ENCODE measurements at places on chromosomes 16 and 17.

DNA sequence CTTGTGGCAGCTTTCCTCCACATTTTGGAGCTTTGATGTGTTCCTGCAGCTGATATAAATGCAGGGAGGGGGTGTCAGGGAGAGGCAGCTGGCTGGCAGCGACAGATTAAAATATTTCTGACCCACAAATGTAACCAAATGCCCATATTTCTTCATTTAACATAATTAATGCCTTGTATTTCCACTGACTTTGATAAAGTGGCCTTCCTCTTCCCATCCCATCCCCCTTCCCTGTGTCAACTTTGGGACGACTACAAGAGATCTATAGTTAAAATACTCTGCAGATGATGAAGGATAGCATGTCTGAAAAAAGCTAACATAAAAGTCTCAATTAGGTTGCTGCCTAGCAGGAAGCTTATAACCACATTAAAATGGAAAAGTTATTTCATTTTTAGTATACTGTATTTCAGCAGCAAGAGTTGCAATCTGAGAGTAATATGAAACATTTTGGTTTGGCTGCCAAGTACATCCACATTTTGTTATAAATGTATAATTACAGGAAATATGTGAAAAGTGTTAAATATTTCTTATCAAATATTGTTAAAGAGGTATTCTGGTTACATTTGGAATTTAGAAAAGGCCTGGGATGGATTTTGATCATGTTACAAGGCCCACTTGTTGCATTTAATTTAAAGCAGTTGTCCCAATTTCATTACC is 238.7 kb upstream of the TBX2 start:
- no peak for DNase-seq

GRCh38 chr17:34366529-34367107 is 3.6 kb upstream of the CCL1 start:
- DNase-seq, result no peak

GRCh38 chr16:49619811-49620157 is 236.1 kb downstream of the ZNF423 start:
- DNase-seq, result no peak

DNA sequence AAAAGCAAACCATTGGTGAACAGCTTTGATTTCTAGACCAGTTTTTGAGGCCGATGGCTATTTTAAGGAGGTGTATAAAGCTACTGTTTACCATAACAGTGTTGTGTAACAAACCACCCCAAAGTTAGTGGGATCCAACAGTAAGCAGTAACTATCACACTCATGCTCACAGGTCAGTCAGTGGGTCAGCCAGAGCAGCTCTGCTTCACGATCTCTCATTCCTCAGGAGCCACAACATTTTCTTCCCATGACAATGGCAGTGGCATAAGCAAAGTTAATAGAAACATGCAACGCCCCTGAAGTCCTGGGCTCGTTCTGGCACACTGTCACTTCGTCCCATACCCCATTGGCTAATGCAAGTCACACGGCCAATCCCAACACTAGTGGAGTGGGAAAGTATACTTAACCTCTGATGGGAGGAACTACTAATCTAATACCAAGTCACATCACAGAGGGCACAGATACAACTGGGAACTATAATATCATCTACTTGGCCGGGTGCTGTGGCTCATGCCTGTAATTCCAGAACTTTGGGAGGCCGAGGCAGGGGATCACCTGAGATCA is 28.0 kb upstream of the B4GALNT2 start:
- no peak for DNase-seq

- no peak for DNase-seq
Observed at GRCh38 chr16:88102597-88102996, 151.4 kb downstream of the BANP start.

DNA sequence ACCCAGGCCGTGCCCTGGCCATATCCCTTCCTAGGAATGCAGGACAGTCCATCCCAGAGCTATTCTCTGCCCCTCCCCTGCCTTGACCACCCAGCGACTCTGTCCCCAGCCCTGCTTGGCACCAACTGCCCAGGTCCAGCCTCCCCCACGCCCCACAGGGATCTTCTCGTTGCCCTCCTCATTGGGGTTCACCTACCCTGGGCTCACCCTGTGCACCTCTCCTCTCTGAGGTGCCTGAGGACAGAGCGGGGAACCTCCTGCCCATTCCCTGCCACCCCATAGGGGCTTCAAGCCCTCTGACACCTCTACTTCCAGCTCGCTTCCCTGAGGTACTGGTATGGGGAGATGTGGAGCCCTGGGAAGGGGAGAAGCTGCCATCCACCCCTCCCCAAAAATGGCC is 6.2 kb upstream of the MPP2 start:
- no peak for DNase-seq

- no peak for DNase-seq
Observed at GRCh38 chr17:3658784-3659449, 9.5 kb downstream of the TAX1BP3 start.

DNA sequence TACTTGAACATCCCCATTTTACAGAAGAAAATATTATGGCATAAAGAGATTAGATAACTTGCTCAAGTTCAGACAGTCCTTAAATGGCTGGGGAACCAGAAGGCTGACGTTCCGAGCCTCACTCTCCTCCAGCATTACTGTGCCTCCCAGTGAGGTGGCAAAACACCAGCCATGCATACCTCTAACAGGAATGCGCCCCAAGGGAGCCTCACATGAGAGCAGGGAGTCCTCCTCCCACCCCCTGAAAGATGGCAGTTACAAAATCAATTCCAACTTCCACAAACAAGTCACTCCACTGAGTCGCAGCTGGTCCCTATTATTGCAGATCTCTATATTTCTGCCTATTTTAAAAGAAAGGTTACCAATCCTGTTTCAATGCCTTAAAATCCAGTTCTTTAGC is 55.5 kb downstream of the ANKFY1 start:
- DNase-seq, result no peak

- no peak for DNase-seq
Observed at GRCh38 chr16:53202398-53202797, 147.6 kb downstream of the CHD9 start.

- DNase-seq, result no peak
Observed at GRCh38 chr16:86495756-86496261, 14.5 kb upstream of the FOXF1 start.

DNA sequence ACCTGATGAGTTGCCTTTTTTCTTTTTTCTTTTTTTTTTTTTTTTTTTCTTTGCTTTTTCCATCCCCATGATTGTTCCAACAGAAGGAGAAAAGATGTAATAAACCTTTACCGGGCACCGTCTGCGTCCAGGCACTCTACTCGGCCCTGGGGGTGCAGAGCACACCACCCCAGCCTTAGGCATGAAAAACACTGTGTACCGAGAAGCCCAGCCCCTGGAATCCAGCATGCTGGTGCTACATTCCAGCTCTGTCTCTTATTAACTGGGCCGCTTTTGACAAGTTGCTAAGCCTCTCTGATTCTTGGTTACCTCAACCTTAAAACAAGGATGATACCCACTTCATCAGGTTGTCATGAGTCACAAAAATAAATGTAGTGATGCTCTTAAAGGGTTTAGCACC is 64.1 kb upstream of the HSBP1 start:
- no peak for DNase-seq

DNA sequence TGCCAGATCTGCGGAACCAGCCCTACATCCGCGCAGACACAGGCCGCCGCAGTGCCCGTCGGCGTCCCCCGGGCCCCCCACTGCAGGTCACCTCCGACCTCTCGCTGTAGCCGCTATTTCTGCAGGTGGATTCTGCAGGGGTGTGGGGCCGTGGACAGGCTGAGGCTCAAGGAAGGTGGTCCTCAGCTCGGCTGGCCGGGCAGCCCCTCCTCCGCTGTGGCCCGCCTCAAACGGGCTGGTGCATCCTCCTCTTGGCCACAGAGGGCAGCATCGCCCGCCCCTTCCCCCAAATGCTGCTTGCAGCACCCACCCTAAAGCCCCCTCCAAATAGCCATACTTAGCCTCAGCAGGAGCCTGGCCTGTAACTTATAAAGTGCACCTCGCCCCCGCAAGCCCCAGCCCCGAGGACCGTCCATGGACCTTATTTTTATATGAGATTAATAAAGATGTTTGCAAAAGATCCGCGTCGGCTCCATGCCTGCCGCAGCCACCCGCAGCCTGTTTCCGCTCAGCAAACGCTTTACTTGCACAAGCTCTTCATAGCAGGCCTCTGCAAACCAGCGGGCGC is 14.9 kb downstream of the SPATA32 start:
- DNase-seq, result no peak

GRCh38 chr17:9158544-9159452 is 137.5 kb downstream of the NTN1 start:
- DNase-seq, result no peak

- no peak for DNase-seq
Observed at GRCh38 chr16:16096121-16096857, 127.0 kb downstream of the ABCC6 start.

GRCh38 chr17:49359990-49360795 is 1.9 kb downstream of the ZNF652 start:
- DNase-seq, result no peak

DNA sequence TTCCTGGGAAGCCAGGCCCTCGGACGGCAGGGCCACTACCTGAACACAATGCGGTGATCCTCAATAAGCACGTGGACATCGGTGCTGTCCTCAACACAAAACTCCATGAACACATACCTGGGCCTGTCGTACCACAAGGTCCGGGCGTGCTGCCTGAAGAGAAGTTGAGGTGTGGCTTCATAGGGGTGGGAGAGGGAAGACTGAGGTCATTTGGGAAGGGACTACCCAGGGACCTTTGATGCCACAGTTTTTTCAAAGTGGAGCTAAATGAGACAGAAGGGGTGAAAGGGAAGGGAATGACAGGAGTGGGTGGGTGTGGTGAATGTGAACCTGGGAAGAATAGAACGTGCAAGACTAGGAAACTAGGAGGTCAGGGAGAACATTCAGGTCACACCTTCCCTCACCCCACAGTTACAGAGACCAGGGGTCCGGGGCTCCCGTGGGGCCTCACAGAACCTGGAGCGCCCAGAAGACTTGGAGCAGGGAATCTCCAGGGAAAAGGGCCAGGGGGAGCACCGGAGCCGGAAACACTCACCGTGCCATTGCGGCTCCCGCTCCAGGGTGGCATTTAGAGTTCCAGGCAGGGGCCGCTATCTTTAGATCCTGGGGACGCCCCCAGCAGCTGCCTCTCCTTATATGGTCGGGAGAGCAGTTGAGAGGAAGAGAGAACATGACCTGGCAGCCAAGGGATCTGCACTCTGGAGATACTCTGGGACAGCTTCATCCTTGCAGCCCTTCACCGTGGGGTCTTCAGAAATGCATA is at the start of gene PTGES3L:
TSS of gene PTGES3L (minus strand) at position 570 of the 763 bp plus-strand sequence. CDS start at position 543, 27 bp downstream.
- DNase-seq, result no peak

- no peak for DNase-seq
Observed at GRCh38 chr16:89472711-89473075, 17.7 kb downstream of the ANKRD11 start.

- peak; percentile 23 for DNase-seq
Observed at GRCh38 chr17:60971515-60972369, 294.1 kb downstream of the BCAS3 start.

DNA sequence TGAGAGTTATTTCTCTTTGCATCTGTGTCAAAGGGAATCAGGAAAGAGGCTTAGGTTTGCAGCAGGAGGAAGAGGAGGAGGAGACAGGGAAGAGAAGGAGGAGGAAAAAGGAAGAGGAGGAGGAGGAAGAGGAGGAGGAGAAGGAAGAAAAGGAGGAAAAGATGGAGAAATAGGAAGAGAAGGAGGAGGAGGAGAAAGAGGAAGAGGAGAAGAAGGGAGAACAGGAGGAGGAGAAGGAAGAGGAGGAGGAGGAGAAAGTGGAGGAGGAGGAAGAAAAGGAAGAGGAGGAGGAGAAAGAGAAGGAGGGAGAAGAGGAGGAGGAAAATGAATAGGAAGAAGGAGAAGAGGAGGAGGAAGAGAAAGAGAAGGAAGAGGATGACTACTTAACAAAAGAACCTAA is 459.1 kb downstream of the GRIN2A start:
- DNase-seq, result no peak

GRCh38 chr17:80866050-80866793 is 125.4 kb upstream of the CHMP6 start:
- peak; percentile 75 for DNase-seq

DNA sequence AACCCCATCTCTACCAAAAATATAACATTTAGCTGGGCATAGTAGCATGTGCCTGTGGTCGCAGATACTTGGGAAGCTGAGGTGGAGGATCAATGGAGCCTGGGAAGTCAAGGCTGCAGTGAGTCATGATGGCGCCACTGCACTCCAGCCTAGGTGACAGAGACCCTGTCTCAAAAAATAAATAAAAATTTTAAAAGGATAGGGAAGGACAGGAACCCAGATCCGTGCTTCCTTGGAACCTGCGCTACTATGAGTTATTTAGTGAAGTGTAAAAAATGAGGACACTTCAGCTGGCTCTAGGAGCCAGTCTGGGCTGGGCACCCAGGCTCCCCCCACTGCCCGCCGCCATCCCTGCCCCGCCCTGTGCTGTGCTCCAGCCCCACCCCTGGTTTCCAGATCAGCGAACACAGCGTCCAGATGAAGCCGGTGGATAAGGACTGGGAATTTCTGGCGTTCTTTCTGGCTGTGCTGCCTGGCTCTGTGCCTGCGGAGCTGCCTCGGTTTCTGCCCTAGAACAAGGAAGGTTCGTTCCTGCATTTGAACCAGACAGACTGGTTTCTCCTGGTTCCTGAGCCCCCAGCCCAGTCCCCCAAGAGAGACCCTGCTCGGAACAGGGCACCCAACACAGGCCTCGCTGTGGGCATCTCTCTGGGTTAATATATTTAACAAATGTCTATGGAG is 18.5 kb downstream of the PLLP start:
- DNase-seq, result no peak

DNA sequence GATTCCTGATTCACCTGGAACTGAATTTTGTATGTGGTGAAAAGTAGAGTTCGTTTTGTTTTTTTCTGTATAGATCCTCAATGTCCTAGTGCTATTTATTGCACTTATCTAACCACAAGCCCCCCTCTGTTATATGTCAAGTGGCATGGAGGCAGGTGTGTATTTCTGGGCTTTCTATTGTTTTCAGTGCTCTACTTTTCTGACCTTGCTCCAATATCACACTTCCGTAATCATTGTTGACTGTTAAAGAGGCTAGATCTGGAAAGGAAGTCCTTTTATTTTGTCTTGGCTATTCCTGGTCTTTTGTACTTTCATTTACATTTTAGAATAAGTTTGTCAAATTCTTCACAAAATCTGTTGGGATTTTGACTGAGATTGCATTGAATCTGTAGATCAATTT is 26.8 kb upstream of the FBXO47 start:
- no peak for DNase-seq
